Endothelial cell of umbilical vein (primary cell): ENCODE measurements at places on chromosomes 13 and 19. TPM values are rescaled to one million over a fixed set of nuclear protein-coding genes. Genes with fewer than 3 reads are reported as not detected.

YJU2 gene
- 21.5 and 23.0 TPM in 2 replicates for total RNA-seq

CDK8 gene
- total RNA-seq: 11.9 and 13.3 TPM in 2 replicates

GNG7 gene
- total RNA-seq: 0.72 and 0.84 TPM in 2 replicates

CEACAM8 gene
- not detected in 2 replicates for total RNA-seq

TMEM238 gene
- total RNA-seq: 0.35 TPM in 1 of 2 replicates, not detected in the other

PTPRS gene
- total RNA-seq: 12.5 and 16.1 TPM in 2 replicates

CBLC gene
- not detected in 2 replicates for total RNA-seq

ADM5 gene
- 3.3 and 4.4 TPM in 2 replicates for total RNA-seq

NLRP7 gene
- total RNA-seq: not detected in 2 replicates

TRIM28 gene
- 377 and 429 TPM in 2 replicates for total RNA-seq

ITM2B gene
- total RNA-seq: 245 and 271 TPM in 2 replicates

COQ8B gene
- 15.3 and 19.2 TPM in 2 replicates for total RNA-seq

TEKTIP1 gene
- 0.53 and 0.73 TPM in 2 replicates for total RNA-seq

SIGLEC10 gene
- not detected in 2 replicates for total RNA-seq

ATP1A3 gene
- 0.40 TPM in 1 of 2 replicates, not detected in the other for total RNA-seq

ZNF844 gene
- 0.90 and 3.8 TPM in 2 replicates for total RNA-seq

KLHL26 gene
- 6.2 and 6.7 TPM in 2 replicates for total RNA-seq

ZNF433 gene
- 0.42 and 1.8 TPM in 2 replicates for total RNA-seq

SACS gene
- 72.7 and 73.1 TPM in 2 replicates for total RNA-seq

- DNase-seq: no peak
Measured at GRCh38 chr19:32638625-32639024, 36.4 kb downstream of the ANKRD27 start.

DNA sequence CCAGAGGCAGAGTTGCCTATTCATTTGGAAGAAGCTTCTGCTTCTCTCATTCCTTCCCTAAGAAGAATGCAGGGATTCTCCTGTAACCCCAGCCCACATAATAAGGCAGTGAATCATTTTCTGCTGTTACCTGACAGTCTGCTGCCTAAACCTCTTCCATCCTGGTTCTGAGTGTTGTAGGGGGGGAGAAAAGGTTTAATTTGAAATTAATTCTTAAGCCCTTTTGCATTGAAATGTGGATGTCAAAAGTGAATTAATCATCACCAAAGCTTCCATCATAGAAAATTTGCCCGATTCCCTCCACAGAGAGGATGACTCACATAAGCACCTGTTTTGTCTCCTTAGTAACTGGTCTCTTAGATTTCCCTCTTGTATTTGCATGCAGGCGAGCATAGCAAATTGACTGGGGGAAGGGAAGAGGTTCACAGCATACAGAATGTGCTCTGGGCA, 146.7 kb upstream of the FNDC3A start:
- no peak for DNase-seq

GRCh38 chr13:113616281-113616906, 31.8 kb downstream of the TFDP1 start:
- DNase-seq: no peak

DNA sequence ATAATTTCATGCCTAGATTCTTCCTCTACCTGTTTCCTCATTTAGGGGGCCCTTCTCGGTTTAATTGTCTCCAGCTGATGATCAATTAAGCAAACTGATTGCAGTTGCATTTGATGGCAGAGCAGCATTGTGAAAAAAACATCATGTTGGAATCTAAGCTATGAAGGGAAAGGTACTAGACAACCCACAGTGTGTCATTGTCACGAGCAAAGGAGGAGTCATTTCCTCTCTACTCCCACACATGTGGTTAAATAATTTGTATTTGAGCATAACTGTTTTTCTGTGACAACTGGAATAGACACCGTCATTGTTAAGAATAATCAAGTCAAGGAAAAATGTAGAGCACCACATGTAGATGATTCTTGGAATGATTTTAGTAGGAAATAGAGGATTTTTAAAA, 240.3 kb downstream of the DCT start:
- DNase-seq: no peak

DNA sequence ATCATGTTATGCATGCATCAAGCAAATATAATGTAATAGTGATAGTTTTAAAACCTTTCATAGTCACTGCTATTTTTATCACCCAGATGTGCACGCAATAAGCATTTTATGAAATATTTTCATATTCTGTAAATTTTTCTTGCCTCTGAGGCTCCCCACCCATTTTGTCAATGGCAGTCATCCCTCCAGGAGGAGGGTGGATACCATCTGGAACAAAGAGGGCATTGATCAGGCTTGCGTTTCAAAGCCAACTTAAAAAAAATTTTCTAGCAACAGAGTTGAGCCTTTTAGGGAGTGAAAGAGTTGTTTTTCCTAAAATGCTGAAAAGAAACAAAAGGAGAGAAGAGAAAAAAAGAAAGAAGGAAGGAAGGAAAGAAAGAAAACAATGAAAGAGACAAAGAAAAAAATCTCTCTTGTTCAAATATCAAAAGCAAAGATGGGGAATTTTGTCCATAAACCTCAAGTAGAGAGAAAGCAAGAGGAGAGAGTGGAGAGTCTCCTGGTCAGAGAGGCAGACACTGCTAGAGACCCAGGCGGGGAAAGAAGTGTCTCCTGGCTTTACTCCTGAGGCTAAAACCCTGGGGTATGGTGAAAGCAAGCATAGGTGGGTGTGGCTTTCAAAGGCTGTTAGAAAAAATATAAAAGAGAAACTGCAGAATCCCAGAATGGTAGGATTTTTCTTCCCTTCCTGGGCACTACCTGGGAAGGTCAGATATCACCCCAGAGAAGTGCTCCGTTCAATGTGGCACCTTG, 63.6 kb upstream of the KLF12 start:
- DNase-seq: no peak

GRCh38 chr13:40483601-40484000, 182.8 kb downstream of the FOXO1 start:
- DNase-seq: no peak

DNA sequence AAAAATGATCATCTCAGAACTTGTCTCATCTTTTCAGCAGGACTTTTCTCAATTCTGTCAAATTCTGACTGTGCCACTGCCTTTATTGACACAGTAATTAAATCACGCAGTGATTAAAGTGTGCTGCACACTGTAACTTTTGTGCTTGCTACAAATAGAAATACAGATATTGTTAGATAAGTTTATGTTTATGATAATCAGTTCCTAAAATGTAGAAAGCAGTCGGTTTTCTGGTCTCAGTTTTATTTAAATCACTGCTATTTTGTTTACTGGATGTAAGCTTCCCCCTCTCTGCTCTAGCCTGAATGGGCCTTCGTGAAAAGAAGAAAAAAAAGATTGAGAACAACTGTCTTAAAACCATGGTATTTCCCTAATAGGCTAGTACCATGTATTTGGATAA, 258.8 kb upstream of the STARD13 start:
- DNase-seq: no peak

DNA sequence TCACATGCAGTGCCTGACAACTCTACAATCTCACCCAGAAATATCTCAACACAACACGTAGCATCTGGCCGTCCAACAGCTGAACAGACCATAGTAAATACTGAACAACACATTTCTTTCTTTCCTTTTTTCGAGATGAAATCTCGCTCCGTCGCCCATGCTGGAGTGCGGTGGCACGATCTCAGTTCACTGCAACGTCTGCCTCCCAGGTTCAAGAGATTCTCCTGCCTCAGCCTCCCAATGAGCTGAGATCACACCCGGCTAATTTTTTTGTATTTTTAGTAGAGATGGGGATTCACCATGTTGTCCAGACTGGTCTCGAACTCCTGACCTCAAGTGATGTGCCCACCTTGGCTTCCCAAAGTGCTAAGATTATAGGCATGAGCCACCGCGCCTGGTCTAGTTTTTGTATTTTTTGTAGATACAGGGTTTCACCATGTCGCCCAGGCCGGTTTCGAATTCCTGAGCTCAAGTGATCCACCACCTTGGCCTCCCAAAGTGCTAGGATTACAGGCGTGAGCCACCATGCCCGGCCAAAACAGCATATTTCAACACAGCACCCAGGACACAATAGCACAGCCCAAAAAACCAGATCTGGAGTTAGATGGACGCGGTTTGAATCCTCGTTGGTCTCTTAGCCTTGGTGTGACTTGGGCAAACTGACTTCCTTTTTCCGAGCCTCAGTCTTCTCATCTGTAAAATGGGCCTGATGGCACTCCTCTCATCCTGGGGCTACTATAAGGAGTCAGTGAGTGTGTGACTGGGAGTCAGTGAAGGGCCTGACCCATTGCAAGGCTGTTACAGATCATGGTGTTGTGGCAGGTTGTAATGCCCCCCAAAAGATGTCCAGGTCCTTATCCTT, 22.6 kb downstream of the CYP2A6 start:
- DNase-seq: no peak

DNA sequence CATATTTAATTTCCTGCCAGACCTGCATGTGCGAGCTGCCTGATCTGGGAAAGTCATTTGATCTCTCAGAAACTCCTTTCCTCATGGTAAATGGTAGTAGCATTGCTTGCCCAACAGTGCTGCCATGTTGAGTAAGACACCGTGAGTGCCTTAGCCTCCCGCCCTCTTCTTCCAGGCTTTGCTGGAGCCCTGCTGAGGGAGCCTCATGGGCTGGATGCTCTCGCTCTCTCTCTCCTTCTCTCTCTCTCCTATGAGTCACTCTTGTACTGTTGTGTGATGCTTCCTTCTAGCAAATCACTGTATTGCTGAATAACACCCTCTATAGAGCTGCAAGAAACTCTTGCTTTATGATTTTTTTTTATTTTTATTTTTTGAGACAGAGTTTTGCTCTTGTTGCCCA, 365.5 kb downstream of the UQCRFS1 start:
- no peak for DNase-seq

DNA sequence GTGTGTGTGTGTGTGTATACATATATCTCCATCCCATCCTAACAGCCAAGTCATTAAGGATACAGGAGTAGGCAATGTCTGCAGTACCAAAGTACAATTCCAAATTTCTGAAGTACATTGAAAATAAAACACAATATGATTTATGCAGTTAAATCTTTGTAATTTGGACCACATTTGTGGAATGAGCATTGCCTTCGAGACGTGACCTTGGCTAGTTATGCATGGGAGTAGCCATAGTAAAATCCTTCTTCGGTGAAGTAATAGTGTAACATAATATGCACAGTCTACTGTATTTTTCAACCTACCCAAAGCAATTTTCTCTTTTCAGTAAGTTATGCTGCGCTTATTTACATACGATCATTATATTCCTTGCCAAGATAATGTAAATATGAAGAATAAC, 665.7 kb upstream of the GPC6 start:
- DNase-seq: no peak

GRCh38 chr13:102561933-102562332, 34.9 kb upstream of the TPP2 start:
- DNase-seq: no peak

GRCh38 chr19:51029718-51030117, 3.3 kb upstream of the KLK11 start:
- DNase-seq: no peak

GRCh38 chr19:46927106-46927505, 66.3 kb downstream of the ARHGAP35 start:
- no peak for DNase-seq

DNA sequence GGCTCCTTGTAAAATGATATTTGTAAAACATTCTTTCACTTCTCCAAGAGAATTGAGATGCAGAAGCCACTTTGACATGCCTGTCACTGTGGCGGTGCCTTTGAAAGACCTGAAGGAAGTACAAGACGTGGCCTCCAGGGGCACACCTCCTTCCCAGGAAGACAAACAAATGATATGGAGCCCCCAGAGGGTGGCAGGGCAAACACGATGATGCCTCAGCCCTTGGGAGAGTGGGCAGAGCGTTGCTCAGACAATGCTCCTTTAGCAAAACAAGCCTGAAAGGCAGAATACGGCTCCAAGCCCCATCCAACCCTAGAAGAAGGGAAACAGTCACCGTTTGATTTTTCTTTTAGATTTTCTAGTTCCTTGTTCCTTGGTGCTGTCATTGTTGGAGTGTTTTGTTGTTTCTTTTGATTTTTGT, 9.2 kb upstream of the ATP12A start:
- DNase-seq: no peak

DNA sequence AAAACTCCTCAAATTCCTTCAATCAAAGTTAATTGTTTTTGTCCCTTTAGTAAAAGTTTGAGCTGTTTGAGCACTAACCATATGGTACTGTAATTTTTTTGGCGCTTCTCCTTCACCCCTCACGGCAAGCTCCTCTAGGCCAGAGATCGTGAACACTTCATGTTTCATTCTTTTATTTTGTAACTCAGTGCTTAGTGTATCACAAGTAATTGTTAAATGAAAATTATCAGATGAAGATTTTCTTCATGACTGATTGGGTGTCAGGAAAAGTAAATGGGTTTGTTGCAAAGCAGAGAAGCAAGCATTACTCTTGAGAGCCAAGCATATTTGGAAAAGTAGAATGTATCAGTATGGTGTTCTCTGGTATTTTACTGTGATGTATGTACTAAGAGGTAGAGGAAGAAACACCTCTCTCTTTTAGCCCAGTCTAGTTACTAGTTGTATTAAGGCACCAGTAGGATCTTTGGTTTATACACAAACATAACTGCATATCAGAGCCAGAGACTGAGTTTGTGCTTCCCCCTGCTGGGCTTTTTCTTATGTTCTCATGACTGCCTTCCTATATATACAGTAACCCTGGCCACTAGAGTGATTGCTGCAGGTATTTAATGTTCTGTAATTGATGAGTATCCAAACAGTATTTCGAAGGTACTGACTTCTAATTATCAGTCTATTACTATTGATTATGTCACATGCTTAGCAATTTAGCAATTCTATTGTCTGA, 202.3 kb upstream of the KLHL1 start:
- peak; percentile 34 for DNase-seq

GRCh38 chr13:46551410-46552302, 1.3 kb upstream of the LRCH1 start:
- peak; percentile 65 for DNase-seq

GRCh38 chr19:48455171-48455907, at the start of gene KCNJ14:
Gene KCNJ14, plus strand, starts transcription at chr19:48455574. Its CDS starts 6,151 bp downstream, at chr19:48461725.
- DNase-seq: no peak

GRCh38 chr13:59771272-59771671, 392.5 kb downstream of the DIAPH3 start:
- peak; percentile 25 for DNase-seq

DNA sequence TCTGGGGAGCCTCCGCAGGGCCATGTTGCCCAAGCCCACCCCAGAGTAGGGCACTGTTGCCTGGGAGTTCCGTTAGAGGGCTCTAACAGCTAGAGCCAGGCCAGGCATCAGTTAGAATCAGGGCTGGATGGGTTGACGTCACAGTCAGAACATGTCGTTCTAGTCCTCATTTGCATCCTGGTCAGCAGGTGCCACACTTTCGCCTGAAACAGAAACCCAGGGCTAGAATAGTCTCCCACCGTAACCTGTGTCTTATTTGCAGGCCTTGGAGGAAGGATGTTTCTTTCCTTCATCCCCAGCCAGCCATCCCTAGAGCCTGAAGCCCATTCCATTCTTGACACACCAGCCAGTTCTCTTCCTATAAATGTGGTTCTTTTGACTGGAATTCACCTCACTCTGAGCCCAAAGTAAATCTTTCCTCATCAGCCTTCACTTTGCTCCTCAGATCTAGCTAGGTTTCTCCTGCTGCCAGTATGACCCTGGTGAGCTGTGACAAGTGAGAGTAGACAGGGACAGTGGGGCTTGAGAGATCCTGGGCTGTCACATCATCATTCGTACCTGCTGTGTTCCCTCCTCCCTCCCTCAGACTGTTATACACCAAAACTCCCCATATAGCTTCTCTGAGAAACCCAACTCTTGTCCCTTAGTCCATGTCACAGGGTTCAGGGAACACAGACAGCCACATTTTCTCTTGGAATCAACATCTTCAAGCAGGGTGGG, 12.2 kb upstream of the CCDC97 start:
- no peak for DNase-seq
